ENCODE measurements at places on chromosomes 13 and 19. TPM values are rescaled to one million over a fixed set of nuclear protein-coding genes. Genes with fewer than 3 reads are reported as not detected.

PRR19 gene
- 0.69 TPM for total RNA-seq

ETV2 gene
- 0.32 TPM for total RNA-seq

CNFN gene
- total RNA-seq: not detected

CXCL17 gene
- total RNA-seq: 42.1 TPM

CGB2 gene
- not detected for total RNA-seq

ERICH4 gene
- not detected for total RNA-seq

ANKLE1 gene
- 0.13 TPM for total RNA-seq

LYL1 gene
- total RNA-seq: 2.4 TPM

DAND5 gene
- total RNA-seq: 0.12 TPM

ZNF567 gene
- 1.4 TPM for total RNA-seq

MATK gene
- 2.2 TPM for total RNA-seq

UCHL3 gene
- total RNA-seq: 21.0 TPM

LRG1 gene
- 25.0 TPM for total RNA-seq

ZNF730 gene
- total RNA-seq: 0.13 TPM

POLRMT gene
- 34.7 TPM for total RNA-seq

SLC25A42 gene
- 5.5 TPM for total RNA-seq

CLEC11A gene
- 3.5 TPM for total RNA-seq

SCEL gene
- total RNA-seq: 0.04 TPM

PRKCG gene
- total RNA-seq: 0.16 TPM

NDUFA11 gene
- 86.4 TPM for total RNA-seq

CTXN1 gene
- 0.67 TPM for total RNA-seq

FGF14 gene
- total RNA-seq: 0.88 TPM

NKG7 gene
- not detected for total RNA-seq

ZNF841 gene
- total RNA-seq: 11.7 TPM

ZNF549 gene
- 3.5 TPM for total RNA-seq

ZNF471 gene
- total RNA-seq: 2.3 TPM

TRPC4 gene
- total RNA-seq: 0.69 TPM

ZIM2 gene
- total RNA-seq: 0.52 TPM

PPM1N gene
- total RNA-seq: 0.41 TPM

PBX4 gene
- total RNA-seq: 0.53 TPM

RFPL4A gene
- not detected for total RNA-seq
